ENCODE measurements at places on chromosomes 1 and 21.

DNA sequence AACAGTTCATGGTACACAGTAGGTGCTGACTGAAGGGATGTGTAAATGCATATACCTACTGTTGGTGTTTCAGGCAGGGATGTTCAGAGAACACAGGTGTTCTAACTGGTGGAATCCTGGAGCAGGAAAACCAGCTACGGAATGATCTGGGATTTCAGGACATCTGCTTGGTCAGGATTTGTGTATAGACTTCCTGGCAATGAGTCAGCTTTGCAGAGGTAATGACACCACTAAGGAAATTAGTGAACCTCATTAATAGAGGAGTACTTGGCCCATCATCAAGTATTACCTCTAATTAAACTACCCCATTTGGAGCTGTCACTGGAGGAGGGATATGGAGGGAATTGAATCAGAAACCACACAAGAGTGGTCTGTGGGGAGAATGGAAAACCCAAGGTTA is 7.3 kb downstream of the MRPL37 start:
- no peak for DNase-seq

DNA sequence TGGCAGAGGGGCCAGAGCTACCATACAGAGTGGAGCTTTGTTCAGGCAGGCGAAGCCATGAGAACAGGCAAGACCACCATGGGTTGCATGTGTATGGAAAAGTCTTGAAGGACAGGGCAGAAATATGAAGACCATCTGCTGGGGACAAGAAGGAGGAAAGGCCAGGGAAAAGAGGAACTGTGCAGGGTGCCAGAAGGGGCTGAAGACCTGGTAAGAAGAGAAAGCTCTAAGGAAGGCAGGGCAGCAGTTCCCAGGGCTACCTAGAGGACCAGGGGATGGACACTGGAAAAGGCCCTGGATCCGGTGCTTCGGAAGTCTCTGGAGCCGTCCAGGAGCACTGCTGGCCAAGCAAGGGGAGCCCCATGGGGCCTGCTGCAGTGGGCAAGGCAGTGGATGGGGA is 43.4 kb downstream of the PKP1 start:
- DNase-seq: no peak

DNA sequence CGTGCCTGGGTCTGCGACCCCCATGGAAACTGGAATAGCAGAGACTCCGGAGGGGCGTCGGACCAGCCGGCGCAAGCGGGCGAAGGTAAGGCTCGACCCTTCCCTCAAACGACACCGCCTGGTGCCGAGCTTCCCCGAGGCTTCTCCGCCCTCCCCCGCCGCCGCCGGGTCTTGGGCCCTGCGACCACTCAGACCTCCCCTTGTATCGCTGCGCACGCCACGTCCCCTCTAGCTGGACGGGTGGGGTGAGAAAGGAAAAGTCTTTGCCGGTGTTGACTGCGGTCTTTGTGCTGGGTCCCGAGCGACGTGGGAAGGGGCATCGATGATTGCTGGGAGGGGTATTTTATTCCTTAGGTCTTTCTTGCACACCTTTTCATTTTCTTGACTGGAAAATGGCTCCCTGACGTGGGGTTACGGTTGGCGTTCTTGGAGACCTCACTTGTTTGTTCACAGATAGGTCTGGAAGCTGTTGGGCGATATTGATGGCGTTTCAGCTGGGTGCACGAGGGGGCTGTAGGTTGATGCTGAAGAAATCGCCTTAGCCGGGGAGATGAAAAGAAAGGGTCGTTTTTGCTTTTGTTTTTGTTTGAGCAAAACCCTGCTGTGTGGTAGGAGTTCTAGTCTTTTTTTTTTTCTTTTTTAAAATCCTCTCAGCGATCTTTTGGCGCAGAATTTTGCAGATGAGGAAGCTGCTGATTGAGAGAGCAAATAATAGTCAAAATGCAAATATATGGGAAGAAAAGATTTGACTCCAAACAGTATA is 776 bp downstream of the KDM1A start:
- peak; percentile 40 for DNase-seq

GRCh38 chr21:23690316-23690715 is 1917.0 kb downstream of the MRPL39 start:
- no peak for DNase-seq

DNA sequence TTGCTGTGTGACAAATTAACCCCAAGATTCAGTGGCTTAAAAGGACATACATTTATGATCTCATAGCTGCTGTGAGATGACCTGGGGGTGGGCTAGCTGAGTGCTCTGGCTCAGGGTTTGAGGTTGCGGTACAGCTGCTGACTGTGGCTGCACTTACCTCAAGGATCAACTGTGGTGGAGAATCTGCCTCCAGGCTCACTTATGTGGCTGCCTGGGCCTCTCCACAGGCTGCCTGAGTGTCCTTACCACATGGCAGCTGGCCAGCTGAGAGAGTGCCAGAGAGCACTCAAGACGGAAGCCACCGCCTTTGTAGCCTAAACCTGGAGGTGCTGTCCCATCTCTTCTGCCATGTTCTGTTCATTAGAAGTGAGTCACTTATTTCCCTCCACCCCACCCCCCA is 5.7 kb downstream of the LRRC71 start:
- DNase-seq: peak; percentile 56

- no peak for DNase-seq
Measured at GRCh38 chr1:167252986-167253385, 32.3 kb downstream of the POU2F1 start.

- no peak for DNase-seq
Measured at GRCh38 chr21:22346576-22346975, 1348.4 kb downstream of the NCAM2 start.

GRCh38 chr1:177208920-177209319 is 38.2 kb downstream of the BRINP2 start:
- no peak for DNase-seq

GRCh38 chr1:212077028-212077427 is 41.5 kb downstream of the DTL start:
- no peak for DNase-seq

GRCh38 chr1:103367186-103367585 is 158.3 kb upstream of the RNPC3 start:
- DNase-seq: no peak

DNA sequence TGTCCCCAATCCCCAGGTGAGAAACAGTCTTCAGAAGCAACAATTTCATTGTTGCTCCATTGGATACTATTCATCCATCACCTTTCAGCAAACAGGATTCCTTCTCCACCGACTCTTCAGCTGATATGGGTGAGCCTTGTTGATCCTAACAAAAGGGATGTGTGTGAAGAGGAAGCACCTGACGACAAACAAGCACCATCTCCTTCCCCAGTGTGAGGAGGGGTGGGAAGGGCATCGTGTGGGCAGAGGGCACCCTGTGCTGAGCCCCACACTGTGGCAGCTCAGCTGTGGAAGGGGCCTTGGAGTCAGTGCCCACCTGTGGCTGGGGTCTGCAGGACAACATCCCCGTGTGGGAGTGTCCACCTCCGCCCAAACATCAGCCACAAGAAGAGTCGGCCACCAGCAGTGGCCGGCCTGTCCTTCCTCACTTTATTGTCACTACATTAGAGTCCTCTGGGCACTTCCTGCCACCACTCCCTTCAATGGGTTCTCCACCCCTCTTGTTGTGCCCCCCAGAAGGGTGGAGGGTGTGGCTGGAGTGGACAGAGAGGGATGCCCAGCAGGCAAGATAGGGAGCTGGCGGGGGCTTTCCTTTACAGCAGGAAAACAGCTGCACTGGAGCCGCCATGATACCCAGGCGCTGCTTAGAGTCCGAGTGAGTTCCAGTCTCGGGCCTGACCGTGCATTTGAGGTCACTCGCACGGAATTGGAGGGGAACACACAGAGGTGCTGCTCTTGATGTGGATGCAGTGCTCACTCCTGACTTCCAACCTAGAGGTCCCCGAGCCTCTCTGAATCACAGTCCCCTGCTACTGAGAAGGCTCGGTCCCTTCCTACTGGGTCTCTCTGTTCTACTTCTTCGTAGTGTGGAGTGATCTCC is 40.9 kb downstream of the VPS26C start:
- no peak for DNase-seq

- DNase-seq: no peak
Measured at GRCh38 chr1:184376369-184376768, 10.5 kb upstream of the C1orf21 start.

GRCh38 chr1:190320952-190321351 is 156.7 kb downstream of the BRINP3 start:
- peak; percentile 63 for DNase-seq

- peak; percentile 98 for DNase-seq
Measured at GRCh38 chr1:39204441-39205081, at the start of gene MACF1. MACF1 (plus strand) TSS chr1:39204695; CDS start chr1:39205023, 328 bp downstream.

- DNase-seq: no peak
Measured at GRCh38 chr1:154742606-154743005, 127.5 kb downstream of the KCNN3 start.

- DNase-seq: peak; percentile 30
Measured at GRCh38 chr21:25179116-25179515, 428.2 kb downstream of the MRPL39 start.

- no peak for DNase-seq
Measured at GRCh38 chr1:212496682-212497081, 64.0 kb downstream of the NENF start.

DNA sequence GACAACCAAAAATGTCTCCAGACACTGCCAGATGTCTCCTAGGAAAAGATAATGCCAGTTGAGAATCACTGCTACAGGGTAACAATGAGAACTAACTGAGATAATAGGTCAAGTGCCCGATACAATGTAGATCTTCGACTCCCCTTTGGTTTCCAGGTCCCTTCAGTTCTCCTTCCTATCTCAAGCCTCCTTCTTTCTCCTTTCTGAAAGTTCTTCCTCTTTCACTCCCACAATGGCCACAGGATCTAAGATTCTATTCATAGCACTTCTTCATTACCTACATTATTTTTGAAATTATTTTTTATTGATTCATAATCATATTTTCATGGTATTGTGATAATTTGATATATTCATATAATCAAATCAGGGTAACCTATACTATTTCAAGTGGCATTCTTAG is 6.3 kb downstream of the PFDN2 start:
- DNase-seq: no peak

DNA sequence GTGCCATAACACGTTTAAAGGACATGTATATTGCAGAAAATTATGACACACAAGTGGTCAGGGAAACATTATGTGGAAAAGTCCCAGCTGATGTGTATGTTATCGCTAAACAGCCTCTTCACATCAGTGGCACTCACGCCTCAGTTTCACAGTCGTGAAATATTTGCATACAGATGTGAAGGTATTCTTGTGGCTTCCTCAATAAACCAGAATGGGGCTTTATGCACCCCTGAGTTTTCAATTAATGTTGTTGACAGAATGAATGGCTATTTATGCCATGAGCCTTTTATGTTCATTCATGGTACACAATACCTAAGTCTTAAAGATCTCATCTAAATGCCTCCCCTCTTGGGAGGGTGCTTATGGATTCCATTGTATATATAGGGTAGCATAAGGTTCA is 202.1 kb upstream of the ADGRL2 start:
- DNase-seq: no peak

DNA sequence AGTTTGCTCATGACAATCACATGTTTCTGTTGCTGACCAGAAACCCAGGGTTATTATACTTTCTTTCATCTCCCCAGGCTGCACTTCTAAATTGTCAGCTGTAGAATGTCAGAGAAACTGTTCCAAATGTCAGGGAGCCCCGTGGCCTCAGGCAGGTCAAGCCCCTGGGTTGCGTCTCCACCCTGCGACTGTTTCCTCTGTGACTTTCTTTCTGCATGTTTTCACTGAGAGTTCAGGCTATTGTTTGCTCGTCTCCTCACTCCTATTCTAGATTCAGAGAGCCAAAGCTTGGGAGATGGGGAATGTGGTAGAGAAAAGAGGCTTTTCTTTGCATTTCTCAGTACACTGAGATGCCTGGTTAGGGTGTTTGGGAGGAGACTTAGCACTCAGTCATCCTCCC is 97.4 kb downstream of the CENPF start:
- no peak for DNase-seq

- no peak for DNase-seq
Measured at GRCh38 chr1:108017698-108018097, 52.7 kb upstream of the VAV3 start.

DNA sequence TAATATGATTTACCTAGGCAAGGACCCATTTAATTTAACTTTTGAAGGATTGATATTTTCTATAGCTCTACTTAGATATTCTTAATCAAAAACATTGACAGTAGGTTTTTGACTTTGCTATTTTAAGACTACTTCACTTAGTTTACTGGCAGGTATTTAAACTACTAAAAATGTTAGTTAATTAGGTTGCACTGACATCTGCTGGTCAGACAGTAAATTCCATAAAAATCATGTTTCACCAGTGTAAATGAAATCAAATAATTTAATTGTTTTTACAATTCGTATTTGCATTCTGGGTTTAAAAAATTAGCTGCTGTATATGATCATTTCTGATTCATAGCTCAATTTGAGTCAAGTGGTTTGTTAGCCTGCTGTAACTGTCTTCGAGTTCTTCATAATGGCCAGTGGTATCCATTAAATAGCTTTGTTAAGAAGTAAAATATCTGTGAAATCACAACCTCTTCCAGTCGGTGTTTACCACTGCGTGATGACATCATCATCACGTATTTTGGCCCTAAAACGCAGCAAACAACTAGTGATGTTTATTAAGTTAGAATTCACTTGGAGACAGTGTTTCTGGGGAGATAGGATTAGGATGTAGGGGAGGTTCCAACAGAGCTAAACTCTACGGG is 26.2 kb downstream of the EXTL2 start:
- DNase-seq: peak; percentile 70

- no peak for DNase-seq
Measured at GRCh38 chr1:53604291-53604919, 134.6 kb downstream of the GLIS1 start.

DNA sequence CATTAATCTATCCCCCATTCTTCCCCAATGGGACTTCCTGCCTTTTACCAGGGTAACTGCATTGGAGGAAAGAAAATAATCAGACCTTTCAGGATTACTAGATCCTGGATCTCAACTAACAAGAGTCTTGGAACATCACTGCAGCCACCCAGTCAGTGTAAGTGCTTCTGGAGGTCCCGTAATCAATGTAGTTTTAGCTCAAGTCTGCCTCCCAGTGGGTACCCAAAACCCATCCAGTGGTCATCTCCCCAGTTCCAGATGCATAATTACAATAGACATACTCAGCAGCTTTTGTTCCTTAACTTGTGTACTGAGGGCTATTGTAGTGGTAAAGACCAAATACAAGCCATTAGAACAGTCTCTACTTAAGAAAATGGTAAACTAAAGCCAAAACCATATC is 319.1 kb downstream of the GPATCH2 start:
- peak; percentile 20 for DNase-seq

- no peak for DNase-seq
Measured at GRCh38 chr1:23899070-23899469, 14.1 kb downstream of the CNR2 start.

- DNase-seq: no peak
Measured at GRCh38 chr21:44505673-44506278, 34.2 kb downstream of the KRTAP10-1 start.

DNA sequence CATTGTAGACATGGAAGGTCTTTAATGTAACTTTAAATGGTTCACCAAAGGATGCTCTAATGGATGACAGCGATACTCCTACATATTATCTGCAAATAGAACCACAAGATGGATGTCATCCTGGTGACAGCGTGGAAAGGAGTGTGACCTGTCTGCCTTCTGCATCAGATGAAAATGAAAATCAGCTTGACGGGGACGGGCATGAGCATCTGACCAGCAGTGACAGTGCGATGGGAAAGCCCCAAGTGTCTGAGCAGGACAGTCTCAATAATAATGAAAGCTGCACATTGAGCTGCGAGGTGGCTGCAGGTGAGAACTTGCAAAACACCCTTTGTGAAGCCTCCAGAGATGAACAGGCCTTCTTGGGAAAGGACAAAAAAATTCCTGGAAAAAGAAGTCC is 25.2 kb downstream of the CNST start:
- no peak for DNase-seq

Data from IMR-90 (cell line).